Stimulated activated CD8-positive, alpha-beta memory T cell treated with anti-CD3 and anti-CD28 coated beads, Interleukin-2, amount 100 ng/mL, for 1 hour (primary cell): ENCODE measurements at places on chromosomes 1 and 21.

DNA sequence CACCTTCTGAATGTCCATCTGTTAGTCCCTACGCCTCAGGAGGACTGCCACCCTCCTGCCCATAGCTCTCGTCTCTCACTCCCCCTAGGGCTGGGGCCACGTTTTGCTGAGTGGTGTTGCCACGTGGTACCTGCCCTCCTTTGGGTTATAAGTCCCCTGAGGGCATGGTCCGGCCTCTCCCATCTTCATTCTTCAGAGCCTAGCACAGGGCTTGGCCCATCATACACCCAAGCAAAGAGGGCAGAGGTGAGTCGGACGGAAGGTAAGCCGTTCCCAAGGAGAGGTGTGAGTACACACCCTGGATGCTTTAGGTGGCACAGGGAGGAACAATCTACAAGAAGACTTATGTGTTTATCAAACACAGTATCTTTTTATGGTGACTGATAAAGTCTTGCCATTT lies 10.9 kb downstream of the PADI2 start:
- DNase-seq = no peak

DNA sequence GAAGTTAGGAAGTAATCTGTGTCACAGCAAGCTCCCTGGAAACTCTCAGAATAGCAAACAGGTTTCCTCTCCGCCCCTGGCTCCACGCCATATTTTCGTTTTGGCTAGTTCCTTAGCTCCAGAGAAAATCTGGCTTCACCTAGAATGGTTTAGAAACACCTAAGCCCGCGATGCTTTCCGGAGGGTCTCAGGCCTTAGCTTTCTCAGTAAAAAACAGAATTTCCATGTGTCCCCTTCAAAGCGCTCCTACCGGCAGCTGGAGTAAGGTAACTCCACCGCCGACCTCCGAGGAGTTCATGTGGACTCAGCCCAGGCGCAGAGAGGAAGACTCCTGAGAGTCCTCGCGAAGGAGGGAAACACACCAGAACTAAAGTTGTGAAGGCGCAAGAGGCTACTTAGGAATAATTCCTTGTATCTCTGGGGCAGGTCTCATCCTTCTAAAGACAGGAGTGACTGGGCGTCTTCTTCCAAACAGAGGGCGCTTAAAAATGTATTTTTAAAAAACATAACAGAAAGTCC lies 406 bp downstream of the KIAA0040 start:
- no peak for DNase-seq

DNA sequence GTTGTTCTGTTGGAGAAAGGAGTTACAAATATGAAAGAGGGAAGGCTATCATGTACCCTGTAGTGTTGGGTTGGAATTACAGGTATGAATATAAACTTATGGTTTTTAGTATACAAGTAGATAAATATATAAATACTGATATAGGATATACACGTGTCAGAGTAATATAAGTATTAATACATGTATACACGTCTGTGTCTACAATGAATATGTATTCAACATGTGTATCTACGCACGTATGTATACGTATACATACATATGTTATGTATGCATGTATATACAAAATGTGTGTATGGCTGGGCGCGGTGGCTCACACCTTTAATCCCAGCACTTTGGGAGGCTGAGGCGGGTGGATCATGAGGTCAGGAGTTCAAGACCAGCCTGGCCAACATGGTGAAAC lies 17.9 kb downstream of the ACBD6 start:
- DNase-seq = no peak

GRCh38 chr1:12456979-12457378 lies 161.0 kb downstream of the DHRS3 start:
- no peak for DNase-seq

DNA sequence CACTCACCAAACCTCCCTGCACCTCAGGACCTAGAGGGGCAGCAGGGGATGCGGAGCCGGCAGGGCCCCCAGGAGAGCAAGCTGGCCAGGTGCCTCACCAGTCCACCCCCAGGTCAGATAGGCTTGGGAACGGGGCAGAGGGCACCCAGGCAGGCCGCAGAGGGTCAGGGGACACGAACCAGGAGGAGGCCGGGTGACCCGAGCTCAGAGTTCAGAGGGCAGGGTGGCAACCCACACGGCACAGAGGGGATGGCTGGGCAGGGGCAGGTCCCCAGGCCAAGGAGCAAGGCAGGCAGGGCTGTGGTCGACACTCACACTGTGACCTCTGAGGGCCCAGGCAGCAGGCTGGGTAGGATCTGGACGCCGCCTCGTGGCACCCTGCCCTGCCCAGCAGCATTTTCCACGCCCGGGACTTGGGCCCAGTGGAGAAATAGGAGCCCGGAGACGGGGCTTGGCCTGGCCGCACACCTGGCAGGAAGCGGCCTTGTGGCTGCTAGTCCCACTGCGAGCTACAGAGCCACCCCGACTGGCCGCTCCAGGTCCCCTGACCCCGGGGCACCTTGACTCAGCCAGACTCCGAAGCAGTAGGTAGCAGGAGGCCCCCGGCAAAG lies 5.3 kb downstream of the DVL1 start:
- no peak for DNase-seq

DNA sequence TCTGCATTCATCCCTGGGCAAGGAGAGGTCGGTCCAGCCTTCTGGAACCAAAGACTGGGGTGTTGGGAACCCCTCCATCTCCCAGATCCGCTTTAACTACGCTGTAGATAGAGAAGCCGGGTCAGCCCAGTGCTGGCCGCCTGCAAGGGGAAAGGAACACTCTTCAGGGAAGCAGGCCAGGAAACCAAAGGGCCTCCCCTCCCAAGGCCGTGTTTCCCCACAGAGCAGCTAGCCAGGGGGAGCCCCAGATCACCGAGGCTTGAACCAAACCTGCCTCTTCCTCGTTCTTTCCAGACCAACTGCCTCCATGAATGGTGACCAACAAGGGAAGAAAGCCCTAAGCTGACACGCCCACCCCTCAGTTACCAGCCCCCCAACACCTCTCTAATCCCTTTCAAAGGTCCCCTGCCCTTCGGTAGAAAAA lies 1.2 kb upstream of the CHD5 start:
- DNase-seq = no peak

DNA sequence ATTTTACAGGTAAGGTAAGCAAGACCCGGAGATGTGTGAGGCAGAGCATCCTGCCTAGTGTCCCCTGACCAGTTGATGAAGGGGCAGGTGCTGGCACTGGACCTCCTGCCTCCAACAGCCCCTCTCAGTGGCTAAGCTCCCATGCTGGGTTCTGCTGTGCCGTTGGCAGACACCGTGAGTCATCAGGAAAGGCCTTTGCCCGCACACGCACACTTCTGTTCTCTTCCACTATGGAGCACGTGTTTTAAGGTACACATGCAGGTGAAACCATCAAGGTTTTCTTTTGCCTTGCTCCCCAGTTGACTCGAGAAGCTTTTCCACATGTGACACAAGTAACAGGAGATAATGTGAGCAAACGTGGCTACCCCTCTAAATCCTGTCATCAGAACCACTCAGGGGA lies 207.9 kb downstream of the RRAGC start:
- no peak for DNase-seq

DNA sequence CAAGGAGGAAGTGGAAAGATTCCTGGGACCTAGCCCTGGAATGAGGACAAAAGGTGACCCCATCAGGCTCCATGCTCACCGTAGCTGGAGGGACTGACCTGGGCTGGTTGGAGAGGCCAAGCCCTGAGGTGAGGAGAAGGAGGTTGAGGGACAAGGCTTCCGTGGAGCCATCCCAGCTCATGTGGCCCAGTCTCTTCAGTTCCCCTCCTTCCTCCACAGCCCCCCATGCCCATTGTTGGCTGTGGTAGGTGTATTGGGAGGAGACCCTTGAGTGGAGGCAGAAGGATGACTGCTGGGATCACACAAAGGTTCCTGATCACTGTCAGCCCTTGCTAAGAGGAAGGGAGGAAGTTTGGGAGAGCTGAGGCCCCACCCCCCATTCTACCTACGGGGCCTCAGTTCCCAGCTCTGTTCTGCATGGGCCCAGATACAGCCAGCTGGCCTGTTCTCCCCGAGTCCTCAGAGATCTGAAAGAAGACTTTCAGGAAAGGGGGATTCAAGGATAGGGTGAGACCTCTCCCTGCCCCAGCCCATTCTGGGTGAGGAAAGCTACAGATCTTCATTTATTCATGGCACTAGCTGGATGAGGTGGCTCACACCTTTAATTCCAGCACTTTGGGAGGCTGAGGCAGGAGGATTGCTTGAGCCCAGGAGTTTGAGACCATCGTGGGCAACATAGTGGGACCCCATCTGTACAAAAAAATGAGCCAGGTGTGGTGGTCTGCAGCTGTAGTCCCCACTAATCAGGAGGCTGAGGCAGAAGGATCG lies 17.3 kb downstream of the RHBG start:
- no peak for DNase-seq

GRCh38 chr1:77394166-77394565 lies 112.3 kb downstream of the AK5 start:
- DNase-seq = no peak

- DNase-seq = no peak
Measured at GRCh38 chr1:188723332-188724020, 1754.2 kb downstream of the BRINP3 start.

DNA sequence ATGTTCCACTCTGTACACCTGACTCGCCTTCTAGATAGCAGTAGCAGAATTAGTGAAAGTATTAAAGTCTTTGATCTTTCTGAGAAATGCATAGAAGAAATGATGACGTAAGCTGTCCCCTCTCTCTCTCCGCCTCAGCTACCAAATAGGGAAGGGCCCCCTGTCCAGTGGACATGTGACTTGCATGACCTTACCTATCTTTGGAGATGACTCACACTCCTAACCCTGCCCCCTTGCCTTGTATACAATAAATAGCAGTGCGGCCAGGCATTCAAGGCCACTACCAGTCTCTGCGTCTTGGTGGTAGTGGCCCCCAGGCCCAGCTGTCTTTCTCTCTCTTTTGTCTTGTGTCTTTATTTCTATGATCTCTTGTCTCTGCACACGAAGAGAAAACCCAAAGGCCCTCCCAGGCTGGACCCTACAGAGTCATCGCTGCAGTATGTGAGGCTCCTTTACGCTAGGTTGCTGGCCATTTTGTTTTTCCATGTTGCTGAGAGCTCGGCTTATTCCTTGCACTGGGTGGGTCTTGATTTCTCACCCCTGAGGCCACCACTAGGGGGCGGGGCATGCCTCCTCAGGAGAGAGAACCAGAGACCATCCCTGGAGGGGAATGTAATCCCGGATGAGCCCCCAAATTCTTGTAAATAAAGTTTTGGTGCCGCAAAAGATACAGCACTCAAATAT lies 16.0 kb upstream of the ZBTB8B start:
- DNase-seq = no peak

- no peak for DNase-seq
Measured at GRCh38 chr1:180907313-180908055, 5.2 kb upstream of the KIAA1614 start.

GRCh38 chr1:234505769-234506102 lies 26.8 kb upstream of the TARBP1 start:
- no peak for DNase-seq

DNA sequence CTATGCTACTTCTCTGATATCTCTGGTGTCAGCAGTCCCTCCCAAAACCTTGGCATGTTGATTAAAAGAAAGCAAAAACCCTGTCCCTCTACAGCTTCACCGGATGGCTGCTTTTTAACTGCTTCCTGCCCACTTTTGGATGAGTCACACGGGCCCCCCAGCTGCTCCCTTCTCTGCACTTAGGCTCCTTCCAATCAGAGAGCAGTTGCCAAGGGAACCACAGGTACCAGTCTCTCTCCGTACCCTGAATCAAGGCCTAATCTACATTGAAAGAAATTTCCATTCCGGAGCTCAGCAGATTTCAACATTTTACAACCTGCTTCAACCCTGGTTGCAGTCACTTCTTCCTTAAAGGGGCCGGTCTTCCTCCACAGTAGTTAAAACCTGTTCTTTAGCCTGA lies 70.6 kb upstream of the GJB5 start:
- DNase-seq = no peak

DNA sequence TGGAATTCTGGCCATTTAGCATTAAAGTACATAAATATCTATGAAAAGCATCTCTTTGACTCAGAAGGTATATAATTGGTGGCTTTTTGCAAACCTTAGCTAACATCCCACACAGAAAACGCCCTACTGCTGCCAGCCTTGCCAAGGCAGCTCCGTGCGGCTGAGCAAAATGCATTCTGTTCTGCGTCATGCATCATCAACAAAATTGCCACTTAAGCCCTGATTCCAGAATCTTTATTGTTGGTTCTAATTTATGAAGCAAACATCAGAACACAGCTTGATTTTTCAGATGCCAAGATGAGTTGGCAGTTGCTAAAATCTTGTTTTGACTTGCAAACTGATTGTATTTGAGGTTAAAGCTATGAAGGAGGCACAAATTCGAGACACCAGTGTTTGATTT lies 314.9 kb upstream of the DEPDC1 start:
- no peak for DNase-seq

- no peak for DNase-seq
Measured at GRCh38 chr1:2368053-2368744, 23.2 kb downstream of the MORN1 start.

DNA sequence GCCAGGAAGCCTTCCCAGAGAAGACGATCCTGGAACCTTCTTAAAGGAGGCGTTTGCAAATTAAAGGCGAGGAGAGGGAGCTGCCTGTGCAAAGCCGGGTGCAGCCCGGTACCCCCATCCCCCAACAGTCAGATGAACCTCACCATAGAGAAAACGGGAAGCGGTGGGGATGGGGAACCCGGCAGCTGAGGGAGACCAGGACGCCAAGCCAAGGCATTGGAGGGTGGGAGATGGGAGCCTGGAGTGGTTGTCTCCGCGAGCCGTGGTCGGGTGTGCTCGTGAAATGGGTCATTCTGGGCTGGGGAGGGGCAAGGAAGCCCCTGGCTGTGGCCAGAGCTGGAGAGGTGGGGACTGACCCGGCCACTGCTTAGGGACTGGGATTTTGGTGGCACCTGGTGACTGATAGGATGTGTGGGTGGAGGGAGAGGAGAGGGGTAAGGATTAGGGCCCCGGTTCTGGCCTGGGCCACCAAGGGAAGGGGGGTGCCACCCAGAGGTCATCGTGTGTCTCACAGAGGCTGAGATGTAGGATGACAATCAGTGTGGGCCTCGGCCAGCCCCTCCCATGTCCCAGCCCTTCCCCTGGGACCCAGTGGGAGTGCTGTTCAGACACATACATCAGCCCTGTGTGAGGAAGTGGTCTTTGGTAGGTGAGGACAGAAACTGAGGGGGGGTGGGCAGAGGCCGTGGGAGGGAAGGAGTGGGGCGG lies 676 bp upstream of the PADI2 start:
- DNase-seq = no peak

DNA sequence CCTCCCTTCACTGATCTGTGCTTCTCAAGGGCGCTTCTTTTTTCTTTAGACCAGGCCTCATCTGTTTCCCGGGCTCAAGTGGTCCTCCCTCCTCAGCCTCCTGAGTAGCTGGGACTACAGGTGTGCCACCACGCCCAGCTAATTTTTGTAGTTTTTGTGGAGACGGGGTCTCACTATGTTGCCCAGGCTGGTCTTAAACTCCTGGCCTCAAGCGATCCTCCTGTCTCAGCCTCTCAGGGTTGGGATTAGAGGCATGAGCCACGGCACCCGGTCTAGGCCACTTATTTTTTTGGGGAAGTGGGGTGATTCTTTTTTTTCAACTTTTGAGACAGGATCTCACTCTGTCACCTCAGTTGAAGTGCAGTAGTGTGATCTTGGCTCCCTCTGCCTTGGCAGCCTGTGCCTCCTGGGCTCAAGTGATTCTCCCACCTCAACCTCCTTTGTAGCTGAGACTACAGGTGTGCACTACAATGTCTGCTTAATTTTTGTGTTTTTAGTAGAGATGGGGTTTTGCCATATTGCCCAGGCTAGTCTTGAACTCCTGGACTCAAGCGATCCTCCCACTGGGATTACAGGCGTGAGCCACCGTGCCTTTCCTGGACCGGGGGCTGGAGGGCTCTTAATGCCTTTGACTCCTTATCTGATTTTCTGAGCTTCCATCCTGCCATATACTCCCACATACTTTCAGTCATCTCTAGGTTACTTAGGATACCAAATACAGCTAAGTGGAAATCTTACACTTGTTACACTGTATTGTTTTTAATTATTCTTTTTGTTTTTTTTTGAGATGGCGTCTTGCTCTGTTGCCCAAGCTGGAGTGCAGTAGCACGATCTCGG lies 18.9 kb downstream of the MFAP2 start:
- DNase-seq = no peak
